ENCODE measurements at places on chromosomes 12 and 14.

GRCh38 chr12:25041006-25041741 lies 92.3 kb upstream of the BCAT1 start:
- DNase-seq, result no peak

GRCh38 chr12:129074379-129074778 lies 221.1 kb downstream of the GLT1D1 start:
- no peak for DNase-seq

- no peak for DNase-seq
Observed at GRCh38 chr14:64388533-64389285, 556 bp downstream of the MTHFD1 start.

DNA sequence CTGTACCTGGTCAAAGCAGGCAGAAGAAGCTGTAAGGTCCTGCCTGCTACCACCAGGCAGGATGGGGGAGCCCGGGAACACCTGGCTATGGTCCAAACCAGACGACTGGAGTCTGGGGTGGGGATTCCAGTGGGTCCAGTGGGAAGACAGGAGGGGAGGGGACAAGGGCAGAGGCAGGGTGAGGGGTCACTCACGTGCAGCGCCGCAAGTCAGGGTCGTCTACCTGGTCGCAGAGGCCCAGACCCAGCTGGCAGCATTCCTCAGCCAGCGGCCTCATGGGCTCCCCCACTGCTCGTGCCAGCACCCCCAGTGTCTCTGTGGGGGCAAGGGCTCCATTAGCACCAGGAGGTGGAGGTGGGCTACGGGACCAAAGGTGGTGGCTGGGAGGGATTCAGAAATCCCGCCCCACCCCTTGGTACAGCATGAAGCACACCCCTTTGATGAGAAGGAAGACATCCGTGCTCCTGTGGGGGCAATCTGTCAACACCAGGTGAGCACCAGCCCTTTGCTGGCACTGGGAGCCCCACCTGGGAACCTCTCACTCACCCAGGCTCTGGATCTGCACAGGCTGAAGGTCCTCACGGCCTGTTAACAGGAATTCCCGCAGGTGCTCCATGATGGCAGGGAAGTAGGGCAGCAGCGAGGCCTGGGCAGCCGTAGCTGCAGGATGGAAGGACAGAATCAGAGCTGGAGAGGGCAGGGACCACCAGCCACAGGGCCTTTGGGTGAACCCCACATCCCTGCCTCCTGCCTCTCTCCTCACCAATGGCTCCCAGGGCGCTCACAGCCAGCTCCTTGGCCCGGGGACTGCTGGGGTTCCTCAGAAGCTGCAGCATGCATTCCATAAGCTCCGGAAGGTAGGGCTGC lies 4.3 kb downstream of the IPO4 start:
- DNase-seq, result no peak

DNA sequence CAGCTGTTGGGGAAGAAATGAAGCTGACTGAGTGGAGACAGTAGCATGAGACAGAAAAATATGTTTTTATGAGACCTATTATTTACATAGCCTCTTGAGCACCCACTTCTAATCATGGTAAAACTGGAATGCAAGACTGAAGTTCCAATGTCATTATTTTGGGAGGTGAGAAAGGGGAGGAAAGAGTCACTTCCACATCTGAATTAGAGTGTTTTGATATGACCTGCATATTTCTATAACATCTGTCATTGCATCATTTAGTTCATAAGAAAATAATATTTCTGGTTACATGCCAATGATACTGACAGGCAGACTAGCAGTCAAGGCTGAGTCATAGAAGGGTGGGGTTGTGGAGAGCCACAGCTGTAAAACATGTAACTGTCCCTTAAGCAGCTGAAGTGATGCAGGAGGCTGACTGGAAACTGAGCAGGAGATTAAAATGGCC lies 26.7 kb downstream of the NTN4 start:
- DNase-seq, result no peak

- no peak for DNase-seq
Observed at GRCh38 chr12:44457465-44457864, 418.6 kb downstream of the NELL2 start.

GRCh38 chr12:23579257-23579656 lies 370.2 kb downstream of the SOX5 start:
- no peak for DNase-seq

GRCh38 chr14:92924247-92924646 lies 1.3 kb downstream of the CHGA start:
- no peak for DNase-seq

DNA sequence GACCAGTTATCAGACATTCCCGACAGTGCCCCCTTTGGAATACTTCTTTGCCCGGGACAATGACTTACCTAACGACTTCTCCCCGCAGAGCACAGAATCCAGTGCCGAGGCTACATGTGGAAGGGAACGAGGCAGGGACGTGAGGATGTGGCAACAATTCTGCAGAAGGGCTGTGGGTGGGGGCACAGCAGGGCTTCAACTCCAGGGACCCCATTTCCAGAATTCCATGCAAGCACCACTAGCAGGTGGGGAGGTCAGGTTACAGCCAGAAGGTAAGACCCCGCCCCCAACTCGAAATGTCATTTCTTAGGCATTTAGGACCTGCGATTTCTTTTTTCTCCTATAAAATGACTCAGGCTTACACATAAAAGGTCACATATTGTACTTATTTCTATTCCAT lies 207.9 kb downstream of the TMEM132C start:
- DNase-seq, result no peak

DNA sequence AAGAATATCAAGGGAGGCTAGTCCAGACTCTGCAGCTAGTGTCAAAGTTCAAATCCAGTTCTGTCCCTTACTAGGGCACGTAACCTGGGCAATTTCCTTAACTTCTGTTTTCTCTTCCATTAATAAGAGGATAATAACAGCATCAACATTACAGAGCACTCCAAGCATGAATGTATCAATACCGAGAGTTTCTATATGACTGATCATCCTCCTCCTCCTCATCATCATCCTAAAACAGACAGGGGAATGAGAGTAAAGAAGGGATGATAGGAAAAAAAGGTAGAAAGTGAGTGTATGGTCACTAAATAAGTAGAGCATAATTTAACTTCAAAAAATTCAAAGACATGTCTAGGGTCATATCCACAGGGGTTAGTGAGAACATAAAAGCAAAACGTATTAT lies 171.4 kb downstream of the NDUFA12 start:
- DNase-seq, result no peak

GRCh38 chr12:98228683-98229539 lies 286.5 kb upstream of the TMPO start:
- no peak for DNase-seq

DNA sequence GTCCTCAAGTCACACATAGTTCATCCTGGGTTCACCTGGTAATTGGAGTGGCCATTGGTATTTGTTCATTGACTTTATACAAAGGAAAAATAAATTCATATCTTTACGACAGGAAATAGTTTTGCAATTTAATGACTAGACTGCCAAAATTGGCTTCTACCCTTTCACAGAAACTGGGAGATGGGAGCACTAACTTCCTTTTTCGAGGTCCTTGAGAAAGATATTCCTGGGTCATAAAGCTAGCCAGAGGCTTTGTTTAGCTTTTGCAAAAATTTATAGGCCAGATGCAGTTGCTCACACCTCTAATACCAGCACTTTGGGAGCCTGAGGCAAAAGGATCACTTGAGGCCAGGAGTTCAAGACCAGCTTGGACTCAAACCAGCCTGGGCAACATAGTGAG lies 10.2 kb upstream of the OR11G2 start:
- DNase-seq, result no peak

DNA sequence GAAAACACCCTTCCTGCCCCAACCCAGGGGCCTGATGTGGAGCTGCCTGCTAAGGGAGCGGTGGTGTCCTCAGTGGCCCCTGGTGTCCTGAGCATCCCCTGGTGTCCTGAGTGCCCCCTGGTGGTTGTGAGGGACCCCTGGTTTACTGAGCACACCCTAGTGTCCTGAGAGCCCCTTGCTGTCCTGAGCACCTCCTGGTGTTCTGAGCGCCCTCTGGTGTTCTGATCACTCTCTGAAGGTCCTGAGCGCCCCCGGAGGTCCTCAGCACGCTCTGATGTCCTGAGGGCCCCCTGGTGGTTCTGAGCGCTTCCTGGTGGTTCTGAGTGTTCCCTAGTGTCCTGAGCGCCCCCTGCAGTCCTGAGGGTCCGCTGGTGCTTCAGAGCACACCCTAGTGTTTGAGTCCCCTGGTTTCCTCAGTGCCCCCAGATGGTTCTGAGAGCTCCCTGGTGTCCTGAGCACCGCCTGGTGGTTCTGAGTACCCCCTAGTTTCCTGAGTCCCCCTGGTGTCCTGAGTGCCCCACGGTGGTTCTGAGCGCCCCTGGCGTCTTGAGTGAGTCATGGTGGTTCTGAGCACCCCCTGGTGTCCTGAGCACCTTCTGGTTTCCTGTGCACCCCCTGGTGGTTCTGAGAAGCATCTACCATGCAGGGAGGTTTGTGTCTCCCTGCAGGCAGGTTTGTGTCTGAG lies 1004.2 kb downstream of the TMEM121 start:
- DNase-seq, result no peak
